Right renal pelvis (tissue), 4 donors: ENCODE measurements at places on chromosomes 7 and 10. TPM values are rescaled to one million over a fixed set of nuclear protein-coding genes. Genes with fewer than 3 reads are reported as not detected.

The MEST gene
- polyA plus RNA-seq, result 725 TPM

The IL6 gene
- not detected for polyA plus RNA-seq

The CPA4 gene
- polyA plus RNA-seq, result 0.29 TPM

The OLAH gene
- polyA plus RNA-seq, result 0.29 TPM

The SPDYE6 gene
- 1.2 TPM for polyA plus RNA-seq

The TAS2R3 gene
- polyA plus RNA-seq, result 0.91 TPM

The SLC13A1 gene
- 22.8 TPM for polyA plus RNA-seq

The MSS51 gene
- 1.6 TPM for polyA plus RNA-seq

The HOXA3 gene
- polyA plus RNA-seq, result 42.6 TPM

The SFTPA1 gene
- polyA plus RNA-seq, result not detected

The PSAP gene
- 825 TPM for polyA plus RNA-seq

The NXPH1 gene
- 0.37 TPM for polyA plus RNA-seq

The OPN1SW gene
- polyA plus RNA-seq, result 1.4 TPM

The SH2B2 gene
- polyA plus RNA-seq, result 2.6 TPM

The NSUN5 gene
- 17.0 TPM for polyA plus RNA-seq

The ZYX gene
- polyA plus RNA-seq, result 120 TPM

The CPA2 gene
- 0.49 TPM for polyA plus RNA-seq

The CCL24 gene
- polyA plus RNA-seq, result 2.1 TPM

The PTPRZ1 gene
- polyA plus RNA-seq, result 2.8 TPM

The CTNNA3 gene
- 4.1 TPM for polyA plus RNA-seq

The ZNF775 gene
- 5.2 TPM for polyA plus RNA-seq

The PDZD7 gene
- polyA plus RNA-seq, result 1.7 TPM

The ITIH5 gene
- polyA plus RNA-seq, result 22.0 TPM

The CFTR gene
- 4.6 TPM for polyA plus RNA-seq

The SPDYE5 gene
- 3.2 TPM for polyA plus RNA-seq

The TBRG4 gene
- 52.5 TPM for polyA plus RNA-seq

The GIMAP5 gene
- 5.7 TPM for polyA plus RNA-seq

The KCNMA1 gene
- 2.9 TPM for polyA plus RNA-seq

The HOXA11 gene
- 38.7 TPM for polyA plus RNA-seq

The CREB5 gene
- polyA plus RNA-seq, result 13.4 TPM

The ZNF425 gene
- polyA plus RNA-seq, result 6.9 TPM

The ZNF3 gene
- polyA plus RNA-seq, result 53.1 TPM

The CYP3A4 gene
- 0.21 TPM for polyA plus RNA-seq

The DPYSL4 gene
- 15.4 TPM for polyA plus RNA-seq

The SFMBT2 gene
- 7.6 TPM for polyA plus RNA-seq

The BAMBI gene
- 52.6 TPM for polyA plus RNA-seq

The NSMCE4A gene
- 91.2 TPM for polyA plus RNA-seq

The GAD2 gene
- polyA plus RNA-seq, result 1.6 TPM

The ADCYAP1R1 gene
- 1.2 TPM for polyA plus RNA-seq

The SPDYE16 gene
- 1.9 TPM for polyA plus RNA-seq

The SMNDC1 gene
- 56.1 TPM for polyA plus RNA-seq

The DLD gene
- polyA plus RNA-seq, result 114 TPM

The AUTS2 gene
- 81.2 TPM for polyA plus RNA-seq

The NUDT13 gene
- polyA plus RNA-seq, result 5.5 TPM

The PRRT4 gene
- polyA plus RNA-seq, result 0.64 TPM

The LRRD1 gene
- polyA plus RNA-seq, result 0.17 TPM

The MAGI2 gene
- polyA plus RNA-seq, result 37.9 TPM

The TAF6 gene
- polyA plus RNA-seq, result 64.5 TPM

The CPA5 gene
- polyA plus RNA-seq, result 0.08 TPM

The GPR26 gene
- polyA plus RNA-seq, result 0.01 TPM
